ENCODE measurements at places on chromosomes 1 and 21. TPM values are rescaled to one million over a fixed set of nuclear protein-coding genes. Genes with fewer than 3 reads are reported as not detected.

THRAP3 gene
- total RNA-seq: 123 TPM

SLC9C2 gene
- not detected for total RNA-seq

GPR25 gene
- total RNA-seq: not detected

BOLA1 gene
- 2.4 TPM for total RNA-seq

CFAP126 gene
- total RNA-seq: not detected

ASCL5 gene
- not detected for total RNA-seq

F13B gene
- total RNA-seq: not detected

FABP3 gene
- 0.93 TPM for total RNA-seq

TCHHL1 gene
- total RNA-seq: not detected

TMEM82 gene
- total RNA-seq: not detected

SEC16B gene
- total RNA-seq: 0.67 TPM

LPAR3 gene
- 2.4 TPM for total RNA-seq

FAM229A gene
- 7.6 TPM for total RNA-seq

GGPS1 gene
- 65.1 TPM for total RNA-seq

TDRD5 gene
- 0.09 TPM for total RNA-seq

ZNF683 gene
- total RNA-seq: not detected

PIK3CD gene
- 5.0 TPM for total RNA-seq

CYB5RL gene
- 9.0 TPM for total RNA-seq

ATP1A2 gene
- 154 TPM for total RNA-seq

LRRC71 gene
- total RNA-seq: not detected

EFNA3 gene
- 4.0 TPM for total RNA-seq

TCP10L gene
- total RNA-seq: 3.7 TPM

ST6GALNAC5 gene
- 35.9 TPM for total RNA-seq

GCSAML gene
- total RNA-seq: not detected

RBP7 gene
- 0.96 TPM for total RNA-seq

FAM110D gene
- total RNA-seq: 0.28 TPM

B3GALNT2 gene
- total RNA-seq: 43.0 TPM

GPATCH4 gene
- 18.6 TPM for total RNA-seq

ZMYND12 gene
- total RNA-seq: 2.1 TPM

WLS gene
- 259 TPM for total RNA-seq

SH2D2A gene
- 1.2 TPM for total RNA-seq

TRAPPC3 gene
- total RNA-seq: 69.4 TPM

HTR1D gene
- 2.0 TPM for total RNA-seq

VWA5B1 gene
- not detected for total RNA-seq

LSS gene
- total RNA-seq: 26.7 TPM

CFHR3 gene
- total RNA-seq: 20.9 TPM

ADAM15 gene
- total RNA-seq: 44.9 TPM

RAB4A gene
- total RNA-seq: 48.3 TPM

IFI44L gene
- total RNA-seq: not detected

Measured in neural progenitor cell (in vitro differentiated cells).